Activated CD4-positive, alpha-beta memory T cell treated with anti-CD3 and anti-CD28 coated beads, Interleukin-2, amount 10 ng/mL, durations not matched to agents 7 days and 5 days (primary cell): ENCODE measurements at places on chromosomes 7 and 10.

GRCh38 chr10:122307669-122308416 is 36.7 kb downstream of the BTBD16 start:
- no peaks in the 10 kb centered on the region for H3K4me1 ChIP-seq
- peaks cover 14% of the 10 kb centered on the region for H3K27me3 ChIP-seq
- H3K4me3 ChIP-seq: no peak overlapping the region
- no peak overlapping the region for H3K27ac ChIP-seq
- DNase-seq: no peak

GRCh38 chr7:142745091-142745635 is 4.1 kb upstream of the PRSS1 start:
- H3K27ac ChIP-seq: no peak overlapping the region
- H3K36me3 ChIP-seq: no peaks in the 10 kb centered on the region
- H3K4me3 ChIP-seq: no peak overlapping the region
- H3K4me1 ChIP-seq: no peaks in the 10 kb centered on the region

GRCh38 chr10:85602713-85603112 is 763.9 kb downstream of the GRID1 start:
- H3K4me3 ChIP-seq: no peak overlapping the region
- peaks cover 11% of the 10 kb centered on the region for H3K4me1 ChIP-seq
- DNase-seq: no peak
- peaks cover 3% of the 10 kb centered on the region for H3K27me3 ChIP-seq

- peak overlapping the region; percentile 71 for H3K27ac ChIP-seq
- no peak for DNase-seq
- H3K4me3 ChIP-seq: peak overlapping the region; percentile 77
- H3K27me3 ChIP-seq: peaks cover 2% of the 10 kb centered on the region
- peaks cover 17% of the 10 kb centered on the region for H3K36me3 ChIP-seq
These were observed 1.8 kb upstream of the PFKFB3 start for GRCh38 chr10:6200734-6201515.

GRCh38 chr7:22140578-22140977 is 194.9 kb upstream of the CDCA7L start:
- H3K4me3 ChIP-seq: no peak overlapping the region
- no peak overlapping the region for H3K27ac ChIP-seq
- H3K36me3 ChIP-seq: no peaks in the 10 kb centered on the region
- H3K4me1 ChIP-seq: no peaks in the 10 kb centered on the region
